ENCODE measurements at places on chromosomes 1 and 21.

DNA sequence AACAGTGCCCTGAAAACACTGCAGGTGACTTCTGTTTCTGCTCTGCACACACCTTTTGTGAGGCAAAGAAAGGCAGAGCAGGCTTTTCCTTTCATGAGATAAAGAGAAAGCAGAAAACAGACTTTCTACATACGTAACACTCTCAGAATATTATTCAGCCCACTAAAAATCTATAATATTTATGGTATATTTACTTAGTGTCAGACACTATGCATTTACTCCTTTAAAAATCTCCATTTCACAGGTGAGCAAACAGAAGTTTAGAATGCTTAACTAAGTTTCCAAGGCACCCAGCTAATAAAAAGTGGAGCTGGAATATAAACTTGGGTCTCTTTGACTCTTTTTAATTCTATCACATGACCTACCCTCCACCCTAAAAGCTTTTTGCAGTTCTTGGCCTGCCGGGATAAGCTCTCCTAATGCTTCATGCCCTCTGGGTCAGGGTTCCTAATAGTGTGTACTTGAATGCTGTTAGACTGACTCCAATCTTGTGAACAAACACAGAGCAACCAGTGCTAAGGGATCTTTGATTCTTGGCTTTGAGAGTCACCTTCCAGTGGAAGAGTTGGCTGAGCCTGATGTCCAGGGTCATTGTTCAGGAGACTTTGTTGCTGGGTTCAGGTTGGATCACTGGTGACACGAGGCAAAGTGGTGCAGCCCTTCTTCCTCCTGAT, 27.2 kb downstream of the PROK1 start:
- no peak for DNase-seq

GRCh38 chr1:105652109-105652508, 1404.4 kb upstream of the PRMT6 start:
- DNase-seq, result no peak

DNA sequence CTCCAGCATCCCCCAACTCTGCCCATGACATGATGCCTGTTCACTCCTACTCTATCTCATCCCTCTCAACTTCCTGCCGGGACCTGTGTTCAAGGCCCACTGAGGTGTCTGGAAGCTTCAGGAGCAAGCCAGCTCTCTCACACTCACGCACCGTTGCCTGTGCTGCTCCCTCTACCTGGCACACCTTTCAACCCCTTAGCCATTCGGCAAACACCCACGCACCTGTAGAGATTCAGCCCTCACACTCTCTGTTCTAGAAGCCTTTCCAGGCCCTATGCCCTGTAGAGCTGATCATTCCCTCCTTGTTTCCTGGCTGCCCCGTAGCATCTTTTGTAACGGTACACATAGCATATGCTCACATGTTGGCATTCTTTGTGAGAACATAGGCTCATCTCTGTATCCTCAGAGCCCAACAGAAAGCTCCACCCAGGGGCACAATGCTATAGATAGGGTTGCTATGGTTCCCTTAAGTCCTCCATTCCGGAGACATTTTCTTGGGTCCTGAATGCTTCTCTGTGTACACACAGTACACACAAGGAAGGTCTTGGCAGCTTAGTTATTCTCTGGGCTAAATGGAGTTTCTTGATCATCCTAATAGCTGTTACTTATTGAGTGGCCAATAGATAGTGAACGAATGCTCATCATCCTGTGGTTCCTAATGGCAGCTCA, 1.3 kb downstream of the C8B start:
- no peak for DNase-seq

- no peak for DNase-seq
Observed at GRCh38 chr1:81437649-81438048, 363.1 kb upstream of the ADGRL2 start.

- no peak for DNase-seq
Observed at GRCh38 chr1:225468270-225469020, 40.6 kb upstream of the LBR start.
